Inflammatory macrophage treated with lipopolysaccharide for 1 hour (primary cell): ENCODE measurements at places on chromosomes 3 and 15.

GRCh38 chr3:99810403-99810802, 7.3 kb upstream of the CMSS1 start:
- no peak for DNase-seq

DNA sequence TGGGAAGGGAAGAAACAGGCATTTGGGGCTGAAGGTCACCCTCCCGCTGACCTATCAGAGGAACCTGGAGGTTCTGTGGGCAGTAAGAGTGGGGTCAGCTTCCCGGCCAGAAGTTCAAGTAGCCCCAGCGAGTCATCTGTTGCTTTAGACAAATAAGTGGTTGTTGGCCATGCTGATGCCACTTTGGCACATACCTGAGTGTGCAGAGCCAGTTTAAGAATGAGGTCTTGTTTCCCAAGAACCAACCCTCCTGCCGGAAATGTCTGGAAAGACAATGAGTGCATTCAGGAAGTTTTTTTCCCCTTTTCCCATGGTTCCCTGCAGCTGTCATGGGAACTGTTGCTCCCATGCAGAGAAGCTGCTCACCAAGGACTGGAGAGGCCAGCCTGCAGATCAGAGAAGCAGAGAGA, 166.7 kb downstream of the ZNF621 start:
- no peak for DNase-seq

- no peak for DNase-seq
Measured at GRCh38 chr3:29871087-29871486, 590.2 kb downstream of the RBMS3 start.

DNA sequence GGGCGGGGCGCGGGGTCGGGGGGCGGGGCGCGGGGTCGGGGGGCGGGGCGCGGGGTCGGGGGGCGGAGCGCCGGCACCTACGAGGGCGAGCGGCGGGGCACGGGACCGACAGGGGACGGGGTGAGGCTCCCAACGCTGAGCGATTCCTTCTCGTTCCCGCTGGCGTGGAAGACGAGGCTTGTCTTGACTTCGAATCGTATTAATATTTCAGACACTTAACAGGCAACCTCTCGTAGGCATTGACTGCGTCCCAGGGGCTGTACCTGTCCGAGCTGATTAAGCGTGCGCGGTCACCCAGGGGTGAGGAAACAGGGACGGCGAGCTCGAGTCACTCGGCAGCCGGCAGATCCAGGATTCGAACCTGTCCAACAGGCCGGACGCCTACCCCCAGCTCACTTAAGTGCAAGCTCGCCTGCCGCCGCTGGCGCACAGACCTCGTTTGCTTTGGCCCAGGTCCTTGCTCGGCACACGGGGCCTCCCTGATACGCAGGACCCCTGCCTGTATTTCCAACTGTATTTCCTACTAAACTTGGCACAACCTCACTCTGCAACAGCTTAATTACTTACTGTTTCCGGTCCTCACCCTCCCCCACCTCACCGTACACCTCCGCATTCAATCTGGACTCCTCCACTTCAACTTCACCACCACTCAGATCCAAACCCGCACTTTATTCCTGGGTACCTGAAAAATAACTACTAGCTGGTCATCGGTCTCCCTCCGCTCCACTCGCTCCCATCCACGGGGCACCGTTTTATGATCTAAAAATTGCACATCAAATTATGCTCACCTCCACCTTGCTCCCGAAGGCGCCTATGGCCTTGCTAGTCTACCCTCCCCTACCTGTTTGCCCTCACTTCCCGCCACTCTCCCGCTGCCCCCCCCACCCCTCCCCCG, 722 bp upstream of the ZXDC start:
- no peak for DNase-seq

- DNase-seq, result no peak
Measured at GRCh38 chr3:28253040-28253715, 11.8 kb downstream of the CMC1 start.

GRCh38 chr3:81291586-81291985, 469.9 kb downstream of the GBE1 start:
- no peak for DNase-seq

DNA sequence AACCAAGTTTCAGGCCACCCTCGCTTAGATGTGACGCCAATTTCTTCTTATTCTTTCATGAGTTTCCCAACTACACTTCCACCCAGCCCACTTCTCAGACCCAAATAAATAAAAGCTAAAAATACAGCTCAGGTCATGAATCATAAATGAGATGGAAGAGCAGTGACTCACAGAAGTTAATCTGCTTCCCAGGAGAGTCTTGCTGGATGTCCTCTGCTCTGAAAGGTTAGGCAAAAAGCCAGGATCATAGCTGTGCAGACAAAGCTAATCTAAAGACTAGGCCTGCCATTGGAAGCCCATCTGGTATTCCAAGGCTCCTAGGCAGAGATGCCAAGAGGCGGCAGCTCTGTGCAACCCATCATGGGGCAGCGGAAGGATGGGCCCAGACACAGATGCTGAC, 24.1 kb downstream of the SHC4 start:
- DNase-seq, result no peak

GRCh38 chr15:55218056-55218455, 21.3 kb upstream of the RSL24D1 start:
- no peak for DNase-seq

DNA sequence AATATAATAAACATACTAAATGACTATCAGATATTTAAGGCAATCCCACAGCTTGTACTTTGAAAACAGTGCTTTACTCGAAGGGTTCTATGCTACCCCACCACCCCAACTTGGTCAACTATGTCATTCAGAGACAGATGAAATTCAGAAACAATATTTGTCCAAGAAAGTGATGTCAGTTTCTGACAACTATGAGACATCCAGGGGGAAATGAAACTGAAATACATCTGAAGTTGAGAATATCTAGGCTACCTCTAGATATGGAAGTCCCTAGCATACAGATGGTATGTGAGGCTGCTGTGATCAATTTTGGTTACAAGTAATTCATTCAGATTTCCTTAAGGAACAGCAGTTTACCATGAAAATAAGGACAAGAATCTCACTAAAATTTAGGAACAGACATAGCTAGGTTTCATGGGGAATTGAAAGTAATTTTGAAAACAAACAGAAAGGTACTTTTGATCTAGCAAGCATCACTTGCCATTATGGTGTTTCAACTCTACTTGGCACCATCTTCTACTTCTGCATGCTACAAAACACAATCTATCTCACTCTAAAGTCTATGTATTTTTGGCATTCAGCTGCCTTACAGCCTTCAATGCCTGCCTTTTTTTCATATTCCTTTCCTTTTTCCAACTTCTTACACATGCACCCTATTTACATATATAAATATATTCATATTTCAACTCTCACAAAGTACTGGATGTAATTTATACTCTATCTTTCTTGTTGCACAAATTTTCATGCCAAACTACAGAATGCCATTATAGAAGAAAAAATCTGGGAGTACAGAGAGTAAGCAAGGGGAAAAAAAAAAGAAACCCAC, 21.7 kb downstream of the ATG3 start:
- peak; percentile 32 for DNase-seq

DNA sequence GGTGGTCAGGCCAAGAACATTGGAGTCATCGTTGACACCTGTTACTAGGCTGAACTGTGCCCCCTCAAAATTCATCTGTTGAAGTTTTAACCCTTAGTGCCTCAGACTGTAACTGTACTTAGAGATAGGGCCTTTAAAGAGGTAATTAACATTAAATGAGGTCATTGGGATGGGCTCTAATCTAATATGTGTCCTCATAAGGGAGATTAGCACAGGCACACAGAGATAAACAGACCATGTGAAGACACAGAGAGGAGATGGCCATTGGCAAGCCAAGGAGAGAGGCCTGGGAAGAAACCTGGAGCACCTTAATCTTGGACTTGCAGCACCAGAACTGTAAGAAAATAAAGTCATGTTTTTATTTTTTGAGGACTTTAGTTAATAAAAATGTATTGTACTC, 59.6 kb downstream of the PLCL2 start:
- no peak for DNase-seq
